ENCODE measurements at places on chromosomes 3 and 15.

GRCh38 chr3:103873897-103874545 is 1439.2 kb downstream of the ZPLD1 start:
- no peak for DNase-seq

- DNase-seq, result no peak
Observed at GRCh38 chr15:77568014-77568972, 64.4 kb downstream of the LINGO1 start.

DNA sequence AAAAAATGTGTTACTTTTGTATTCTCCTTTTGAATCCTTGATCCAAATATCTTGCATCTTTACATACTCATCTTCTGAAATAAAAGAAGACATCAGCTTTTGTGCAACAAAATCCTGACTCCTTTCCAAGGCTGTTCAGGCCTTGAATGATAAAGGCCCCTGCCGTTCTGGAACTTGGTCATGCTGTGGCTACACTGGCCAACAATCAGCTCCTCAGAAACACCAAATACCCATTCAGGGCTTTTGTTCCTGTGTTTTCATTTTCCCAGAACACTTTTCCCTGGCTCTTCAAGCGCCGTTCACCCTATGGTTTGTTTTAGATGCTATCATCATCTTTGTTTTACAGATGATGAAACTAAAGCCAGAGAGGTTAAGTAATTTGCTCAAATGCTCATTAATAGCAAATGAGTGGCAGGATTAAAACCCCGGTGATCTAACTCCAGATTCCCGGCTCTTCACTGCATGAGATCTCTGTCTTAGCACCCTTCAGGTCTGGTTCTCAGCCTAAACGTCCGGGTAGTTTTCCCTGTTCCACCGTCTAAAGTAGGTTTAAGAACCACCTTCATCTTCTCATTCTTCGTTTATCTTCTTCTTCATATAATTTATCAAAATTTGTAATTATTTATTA is 58.3 kb downstream of the EPHA3 start:
- DNase-seq, result no peak

DNA sequence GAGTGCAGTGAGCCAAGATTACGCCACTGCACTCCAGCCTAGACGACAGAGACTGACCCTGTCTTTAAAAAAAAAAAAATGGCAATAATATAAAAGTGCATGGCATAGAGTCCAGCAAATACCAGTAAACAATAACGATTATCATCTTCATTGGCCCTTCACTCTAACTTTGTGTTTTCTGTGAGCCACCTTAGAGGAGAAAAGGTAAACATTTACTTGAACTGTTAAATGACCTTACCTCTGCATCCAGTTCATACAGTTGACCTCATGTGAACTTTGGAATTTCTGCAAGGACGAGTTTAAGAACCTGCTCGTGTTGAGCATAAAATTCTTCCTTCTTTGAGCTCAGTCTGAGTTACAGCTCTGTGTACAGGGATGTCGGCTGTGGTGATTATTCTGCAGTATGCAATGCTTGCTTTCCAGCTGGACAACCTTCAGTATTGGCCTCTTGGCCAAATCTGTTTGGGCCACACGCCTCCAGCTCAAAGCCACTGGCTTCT is 56.6 kb downstream of the RLBP1 start:
- DNase-seq, result no peak

GRCh38 chr15:57236561-57237300 is 139.6 kb upstream of the CGNL1 start:
- no peak for DNase-seq

DNA sequence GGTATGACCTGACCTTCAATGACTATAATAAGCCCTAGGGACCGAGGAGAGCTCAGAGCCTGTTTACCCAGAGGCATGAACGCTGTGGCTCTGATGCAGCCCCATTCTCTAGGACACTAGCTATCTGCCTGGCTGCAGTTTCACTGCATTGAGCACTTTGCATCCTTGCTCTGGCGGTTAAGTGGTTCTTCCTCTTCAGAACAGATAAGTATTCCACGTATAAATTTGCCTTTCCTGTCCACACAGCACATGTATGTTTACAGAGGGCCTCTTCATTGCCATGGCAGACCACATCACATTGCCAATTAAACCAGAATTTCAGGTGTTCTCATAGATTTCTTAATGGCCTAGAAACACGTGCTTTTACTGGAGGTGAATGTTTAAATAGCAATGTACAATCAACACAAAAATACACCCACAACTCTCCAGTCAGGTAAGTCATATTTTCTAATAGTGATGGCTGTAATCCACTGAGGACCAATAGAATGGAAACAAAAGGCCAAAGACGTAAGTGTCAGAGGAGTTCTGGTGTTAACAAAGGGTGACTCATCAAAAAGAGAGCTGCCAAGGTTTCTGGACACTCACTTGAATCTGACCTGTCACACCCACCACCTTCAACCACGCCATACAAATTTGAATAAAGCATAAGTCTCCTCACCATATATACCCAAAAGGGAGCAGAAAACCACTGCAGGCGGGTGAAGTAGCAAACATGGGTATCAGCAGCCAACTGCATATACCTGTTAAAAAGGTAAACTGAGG is 553.4 kb downstream of the OCA2 start:
- no peak for DNase-seq

- no peak for DNase-seq
Observed at GRCh38 chr15:99598296-99598695, 32.5 kb downstream of the MEF2A start.

DNA sequence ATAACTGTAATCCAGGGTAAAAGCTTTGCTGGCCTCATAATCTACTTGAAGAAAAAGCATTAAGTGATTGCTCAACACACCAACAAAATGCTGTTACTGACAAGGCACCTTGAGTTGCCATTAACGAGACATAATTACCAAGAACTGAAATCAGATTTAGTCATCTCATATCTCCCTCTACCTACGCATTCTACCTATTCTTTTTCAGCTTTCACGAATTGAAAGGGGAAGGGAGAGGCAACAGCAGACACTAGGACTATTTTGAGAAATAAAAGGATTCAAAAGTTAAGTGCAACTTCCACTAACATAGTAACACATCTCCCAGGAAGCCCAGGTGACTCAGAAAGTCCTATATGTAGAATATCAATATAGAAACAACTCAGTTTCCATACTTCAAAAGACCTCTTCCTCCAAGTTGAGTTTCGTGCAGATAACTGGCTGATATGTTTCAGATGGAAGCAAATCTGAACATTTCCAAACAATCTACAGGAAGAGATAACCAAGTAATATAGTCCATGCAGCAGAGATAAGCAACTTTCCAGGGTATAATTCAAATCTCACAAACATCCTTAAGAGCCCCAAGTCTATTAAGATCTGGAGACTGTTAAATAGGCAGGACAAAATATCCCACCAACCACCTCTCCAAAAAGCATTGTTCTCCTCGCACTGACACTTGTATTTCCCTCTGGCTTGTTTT is 1.9 kb downstream of the OSBPL10 start:
- DNase-seq, result no peak

GRCh38 chr3:14989943-14990779 is 42.8 kb downstream of the NR2C2 start:
- DNase-seq, result peak; percentile 8

DNA sequence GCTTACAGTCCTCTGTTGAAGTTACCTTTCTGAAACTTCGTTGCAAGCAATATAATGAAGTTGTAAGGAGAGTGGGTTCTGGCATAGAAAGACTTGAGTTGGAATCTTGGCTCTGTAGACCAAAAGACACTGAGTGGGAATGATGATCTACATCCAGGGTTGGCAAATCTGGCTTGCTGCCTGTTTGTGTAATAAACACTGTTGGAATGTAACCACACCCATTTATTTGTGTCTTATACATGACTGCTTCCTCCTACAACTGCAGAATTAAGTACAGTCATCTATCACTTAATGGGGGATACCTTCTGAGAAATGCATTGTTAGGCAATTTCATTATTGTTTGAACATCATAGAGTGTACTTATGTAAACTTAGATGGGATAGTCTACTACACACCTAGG is 178.4 kb upstream of the SUCLG2 start:
- DNase-seq, result no peak

- DNase-seq, result no peak
Observed at GRCh38 chr15:57319919-57320560, 56.3 kb upstream of the CGNL1 start.

DNA sequence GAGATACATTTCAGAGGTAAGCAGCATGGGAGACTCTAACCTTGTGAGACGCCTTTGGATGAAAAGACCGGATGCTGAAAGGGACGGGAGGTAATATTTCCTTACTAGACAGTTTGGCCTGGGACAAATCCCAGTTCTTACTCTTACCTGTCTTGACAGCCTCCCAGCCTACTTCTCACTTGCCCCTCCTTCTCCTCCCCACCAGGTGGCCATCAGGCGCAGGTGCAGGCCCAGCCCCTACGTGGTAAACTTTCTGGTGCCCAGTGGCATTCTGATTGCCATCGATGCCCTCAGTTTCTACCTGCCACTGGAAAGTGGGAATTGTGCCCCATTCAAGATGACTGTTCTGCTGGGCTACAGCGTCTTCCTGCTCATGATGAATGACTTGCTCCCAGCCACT is 6.3 kb downstream of the HTR3D start:
- no peak for DNase-seq

DNA sequence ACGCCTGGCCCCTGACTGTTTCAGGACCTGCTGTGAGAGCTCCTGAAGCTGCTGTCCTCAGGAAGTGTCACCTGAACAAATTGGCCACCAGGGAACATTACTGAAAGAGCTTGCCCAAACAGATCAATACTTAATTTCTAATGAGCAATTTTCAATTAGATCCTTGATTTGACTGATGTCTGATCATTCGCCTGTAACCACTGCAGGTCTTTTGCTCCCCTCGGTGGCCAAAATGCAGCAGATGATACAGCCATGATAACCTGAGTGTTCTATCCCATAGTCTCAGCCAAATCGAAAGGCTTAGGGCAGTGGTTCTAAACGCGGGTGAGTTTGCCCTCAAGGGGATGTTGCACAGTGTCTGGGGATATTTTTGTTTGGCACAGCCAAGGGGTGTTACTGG is 57.6 kb upstream of the MEX3B start:
- DNase-seq, result no peak

DNA sequence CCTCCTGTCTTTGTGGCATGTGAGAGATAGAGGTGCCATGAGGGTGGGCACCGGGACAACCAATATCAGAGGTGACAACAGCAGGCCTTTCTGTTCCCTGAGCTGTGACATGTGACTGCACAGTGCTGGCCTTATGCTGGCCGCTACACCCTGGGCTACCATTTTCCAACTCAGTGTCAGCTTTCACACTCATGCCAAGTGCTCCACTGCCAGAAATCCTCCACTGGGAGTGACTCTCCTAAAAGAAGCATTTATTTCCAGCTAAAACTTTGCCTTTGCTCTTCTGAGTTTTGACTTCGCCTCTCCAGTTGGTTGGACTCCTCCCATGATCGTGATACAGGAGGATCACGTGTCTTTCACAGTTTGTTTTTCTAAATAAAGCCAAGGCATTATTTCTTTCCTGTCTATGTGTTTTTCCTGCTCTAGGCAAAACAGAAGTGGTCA is 31.4 kb downstream of the CA12 start:
- no peak for DNase-seq

DNA sequence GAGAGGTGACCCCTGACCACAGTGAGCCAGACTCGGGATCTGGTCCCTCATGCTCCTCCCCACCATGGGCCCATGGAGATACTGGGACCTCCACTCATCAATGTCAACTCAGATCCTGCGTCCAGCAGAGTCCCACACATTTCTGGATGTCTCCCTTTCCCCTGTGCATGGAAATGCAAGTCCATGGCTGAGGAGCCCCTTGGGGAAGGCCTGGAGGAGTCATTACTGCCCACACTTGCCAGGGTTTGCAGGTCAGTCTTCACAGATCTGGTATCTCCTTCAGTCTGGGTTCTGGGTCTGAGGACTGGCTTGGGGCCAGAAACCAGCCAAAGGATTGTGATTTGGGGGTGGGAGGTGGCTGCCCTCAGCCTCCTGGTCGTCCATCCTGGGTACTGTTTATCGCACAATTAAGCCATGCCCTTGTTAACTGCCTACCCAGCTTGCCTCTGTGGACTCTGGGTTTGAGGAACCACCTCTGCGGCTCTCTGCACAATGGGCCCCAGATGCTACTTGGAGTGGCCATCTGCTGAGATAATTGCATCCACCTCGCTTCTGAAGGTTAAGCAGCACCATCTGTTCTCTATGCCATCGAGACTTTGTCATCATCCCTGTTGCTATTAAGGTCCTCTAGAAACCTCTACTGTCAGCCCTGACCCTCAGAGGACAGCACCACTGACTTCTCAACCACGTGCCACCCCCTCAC is 49.9 kb upstream of the KLF13 start:
- DNase-seq, result no peak

DNA sequence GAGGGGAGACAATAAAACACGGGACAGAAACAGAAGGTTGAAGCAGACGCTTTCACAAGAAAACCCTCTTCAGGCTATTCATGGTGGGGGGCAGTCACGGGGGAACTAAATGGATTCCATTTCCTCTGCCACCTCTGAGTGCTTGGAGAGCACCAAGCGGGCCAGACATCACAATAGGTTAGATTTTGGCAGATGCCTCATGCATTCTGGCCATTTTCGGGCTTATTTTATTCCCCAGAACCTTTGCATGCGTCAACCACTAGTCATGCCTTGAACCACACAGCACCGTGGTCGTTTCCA is 82.2 kb downstream of the RORA start:
- no peak for DNase-seq

GRCh38 chr3:94303897-94304296 is 241.0 kb downstream of the NSUN3 start:
- DNase-seq, result no peak

GRCh38 chr3:131619821-131620220 is 117.0 kb upstream of the MRPL3 start:
- DNase-seq, result no peak

DNA sequence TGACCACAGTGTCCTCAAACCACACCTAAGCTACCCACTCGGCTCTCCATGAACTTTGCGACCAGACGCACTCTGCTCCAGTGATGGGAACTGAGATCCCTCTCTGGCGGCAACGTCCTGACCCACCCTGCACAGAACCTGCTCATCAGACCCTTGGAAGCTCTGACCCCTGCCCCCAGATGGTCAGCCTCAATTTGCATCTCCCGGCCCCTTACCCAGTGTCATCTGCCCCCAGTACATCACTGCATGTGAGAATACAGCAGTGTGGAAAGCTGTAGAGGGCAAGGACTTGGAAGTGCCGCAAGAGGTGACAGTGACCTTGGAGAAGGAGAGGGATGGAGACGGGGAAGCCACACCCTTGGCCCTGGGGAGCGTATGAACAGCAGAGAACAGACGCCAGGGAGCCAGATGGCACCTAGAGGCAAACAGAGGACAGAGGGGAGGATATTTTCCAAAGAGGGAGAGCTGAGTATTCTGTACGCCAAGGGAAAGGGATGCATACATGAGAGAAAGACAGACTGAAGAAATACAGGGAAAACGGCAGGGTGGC is 192.0 kb downstream of the XXYLT1 start:
- no peak for DNase-seq
